ENCODE measurements at places on chromosomes 13 and 19.

GRCh38 chr13:40233731-40234195, 432.7 kb downstream of the FOXO1 start:
- DNase-seq = no peak

- peak; percentile 91 for DNase-seq
These were observed 5.8 kb downstream of the KRTDAP start for GRCh38 chr19:35484252-35485036.

DNA sequence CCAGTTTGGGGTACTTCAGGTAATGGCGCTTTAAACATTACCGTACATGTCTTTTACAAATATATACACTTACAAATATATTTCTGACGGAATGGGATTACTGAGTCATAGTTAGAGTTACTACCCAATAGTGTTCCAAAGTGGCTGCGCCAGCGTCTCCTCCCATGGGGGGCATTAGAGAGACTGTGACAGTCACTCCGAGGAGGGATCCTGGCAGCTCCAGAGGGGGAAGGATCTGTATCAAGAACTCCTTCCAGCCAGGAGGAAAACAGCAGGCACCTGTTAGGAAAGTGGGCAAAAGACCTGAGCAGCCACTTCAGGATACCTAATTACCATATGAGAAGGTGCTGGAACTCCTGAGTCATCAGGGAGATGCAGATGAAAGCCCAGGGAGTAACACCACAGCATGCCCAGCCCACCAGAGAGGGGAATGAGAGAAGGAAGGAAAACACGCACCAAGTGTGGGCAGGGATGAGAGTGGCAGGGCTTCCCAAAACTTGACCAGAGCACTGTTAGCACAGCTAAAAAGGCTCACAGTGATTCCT, 52.9 kb downstream of the SLC7A9 start:
- DNase-seq = no peak

GRCh38 chr19:38451036-38451435, 17.5 kb downstream of the RYR1 start:
- no peak for DNase-seq

DNA sequence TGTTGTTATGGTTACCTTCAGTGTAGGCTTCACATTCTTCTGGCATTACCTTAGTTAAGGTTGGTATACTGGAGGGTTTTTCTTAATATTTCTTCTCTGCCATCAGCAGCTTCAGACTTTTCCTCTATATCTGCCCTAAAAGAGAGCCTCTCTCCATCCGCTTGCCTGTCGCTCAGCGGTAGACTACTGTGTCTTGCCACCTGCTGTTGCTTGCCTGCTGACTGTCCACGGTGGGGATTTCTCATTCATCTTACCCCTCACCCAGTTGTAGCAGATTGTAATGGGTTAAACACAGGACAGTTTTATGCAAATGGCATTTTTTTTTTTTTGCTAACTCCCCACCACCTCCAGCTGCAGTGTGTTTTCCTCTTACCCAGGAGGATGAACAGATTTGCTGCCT, 577.2 kb downstream of the SLITRK5 start:
- DNase-seq = no peak

DNA sequence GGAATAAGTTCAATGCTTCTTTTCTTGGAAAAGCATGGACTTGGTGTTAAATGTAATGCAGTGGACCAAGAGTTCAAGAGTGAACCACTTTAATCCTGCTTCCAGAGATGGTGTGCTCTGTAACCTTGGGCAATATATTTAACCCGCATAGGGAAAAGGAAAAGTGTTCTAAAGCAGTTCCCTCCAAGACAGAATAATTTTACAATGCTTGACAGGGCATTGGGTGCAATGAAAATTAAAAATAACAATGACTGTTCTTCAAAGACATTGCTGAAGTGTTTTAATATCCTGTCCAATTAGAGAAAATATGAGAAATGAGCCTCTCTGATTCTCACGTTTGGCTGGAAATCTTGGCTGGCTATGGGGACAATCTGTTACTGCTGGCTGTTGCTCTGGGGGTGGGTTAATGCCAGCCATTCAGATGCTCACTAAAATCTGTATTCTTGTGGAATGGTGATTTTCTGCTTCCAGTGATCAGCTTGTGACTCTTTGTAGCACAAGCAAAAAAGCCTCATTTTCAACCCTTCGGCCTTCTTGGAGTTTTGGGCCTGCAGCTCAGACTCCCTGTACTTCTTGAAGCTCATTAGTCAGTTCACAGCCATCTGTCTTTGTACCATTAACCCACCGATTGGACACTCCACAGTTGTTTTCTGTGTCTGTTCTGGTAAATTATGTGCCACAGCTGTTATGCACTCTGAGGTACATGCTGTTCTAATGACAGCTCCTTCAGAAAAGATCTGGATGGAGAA, 310.6 kb downstream of the LMO7 start:
- DNase-seq = no peak

DNA sequence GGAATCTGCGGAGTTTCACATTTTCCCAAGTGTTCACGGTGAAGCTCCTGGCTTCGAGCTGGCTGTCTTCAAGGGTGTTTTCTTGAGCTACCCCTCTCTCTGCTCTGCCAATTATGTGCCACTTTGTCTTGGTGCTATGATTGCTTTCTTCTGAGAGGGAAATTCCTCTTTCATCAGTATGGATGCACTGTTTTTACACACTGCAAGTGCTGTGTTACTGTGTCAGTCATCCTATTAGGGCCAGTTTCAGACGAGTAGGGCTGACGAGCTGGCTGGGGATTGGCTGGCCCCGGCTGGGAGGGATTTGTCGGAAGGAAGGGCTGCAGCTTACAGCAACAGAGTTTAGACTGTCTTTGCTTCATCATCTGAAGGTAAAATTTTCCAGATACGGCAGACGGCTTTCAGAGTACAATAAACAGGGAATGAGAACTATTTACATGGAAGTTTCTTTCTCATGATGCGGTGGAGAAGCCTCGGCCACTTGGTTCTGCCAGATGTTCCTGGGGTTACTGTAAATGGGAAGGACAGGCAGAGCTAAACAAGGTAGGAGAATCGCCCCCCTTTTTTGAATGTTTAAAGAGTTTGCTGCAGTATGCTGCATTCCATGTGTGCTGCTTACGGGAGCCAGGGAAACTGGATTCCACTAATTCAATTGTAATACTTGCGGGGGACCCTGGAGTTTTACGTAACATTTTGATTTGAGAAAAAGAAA, at the start of gene MBNL2:
TSS of gene MBNL2 (plus strand) at position 345 of the 712 bp plus-strand sequence. CDS start 53,903 bp downstream, outside the sequence.
- peak; percentile 89 for DNase-seq

DNA sequence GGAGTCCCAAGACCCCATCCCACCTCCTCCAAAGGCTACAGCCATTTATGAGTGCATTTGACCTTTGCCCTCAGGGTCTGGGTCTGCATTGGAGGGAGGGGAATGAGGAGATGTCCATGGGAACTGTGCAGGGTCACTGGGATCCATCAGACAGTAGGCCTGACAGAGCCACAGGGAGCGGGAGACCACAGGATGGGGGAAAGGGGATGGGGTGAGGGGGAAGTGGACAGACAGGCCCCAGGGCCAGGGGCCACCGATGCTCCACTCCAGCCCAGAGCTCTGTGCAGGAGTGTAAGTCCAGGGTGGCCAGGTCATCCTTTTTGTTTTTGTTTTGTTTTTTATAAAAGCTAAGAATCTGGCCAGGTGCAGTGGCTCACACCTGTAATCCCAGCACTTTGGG, 82.5 kb downstream of the CHST8 start:
- no peak for DNase-seq

DNA sequence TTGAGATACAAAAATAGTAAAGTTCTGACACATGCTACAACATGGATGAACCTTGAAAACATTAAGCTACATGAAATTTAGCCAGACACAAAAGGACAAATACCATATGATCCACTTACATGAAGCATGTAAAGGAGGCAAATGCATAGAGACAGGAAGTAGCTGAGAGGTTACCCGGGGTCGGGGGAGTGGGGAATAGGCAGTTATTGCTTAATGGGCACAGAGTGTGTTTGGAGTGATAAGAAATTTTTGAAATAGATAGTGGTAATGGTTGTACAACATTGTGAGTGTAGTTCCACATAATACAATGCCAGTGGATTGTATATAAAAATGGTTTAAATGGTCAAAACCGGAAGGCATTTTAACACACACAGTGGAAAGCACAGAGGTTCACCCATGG, 4.3 kb downstream of the N4BP2L1 start:
- no peak for DNase-seq

- DNase-seq = no peak
These were observed 174.2 kb downstream of the RBM26 start for GRCh38 chr13:79231887-79232286.

GRCh38 chr13:28423010-28423409, 71.9 kb downstream of the FLT1 start:
- peak; percentile 32 for DNase-seq

- DNase-seq = no peak
These were observed 349.8 kb downstream of the DLEU7 start for GRCh38 chr13:50493683-50494082.

DNA sequence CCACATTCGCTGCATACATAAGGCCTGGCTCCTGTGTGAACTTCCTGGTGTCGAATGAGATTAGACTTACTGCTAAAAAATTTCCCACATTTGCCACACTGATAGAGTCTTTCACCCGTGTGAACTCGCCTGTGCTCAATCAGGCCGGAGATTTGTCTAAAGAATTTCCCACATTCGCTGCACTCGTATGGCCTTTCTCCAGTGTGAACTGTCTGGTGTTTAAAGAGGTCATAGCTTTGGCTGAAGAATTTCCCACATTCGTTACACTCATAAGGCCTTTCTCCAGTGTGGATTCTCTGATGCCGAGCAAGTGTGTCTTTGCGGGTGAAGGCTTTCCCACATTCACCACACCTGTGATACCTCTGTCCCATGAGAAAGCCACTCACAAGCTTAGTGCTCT, 6.5 kb downstream of the ZNF671 start:
- no peak for DNase-seq
